ENCODE measurements at places on chromosomes 3 and 15.

- DNase-seq, result no peak
Observed at GRCh38 chr3:17401912-17402311, 340.5 kb downstream of the TBC1D5 start.

DNA sequence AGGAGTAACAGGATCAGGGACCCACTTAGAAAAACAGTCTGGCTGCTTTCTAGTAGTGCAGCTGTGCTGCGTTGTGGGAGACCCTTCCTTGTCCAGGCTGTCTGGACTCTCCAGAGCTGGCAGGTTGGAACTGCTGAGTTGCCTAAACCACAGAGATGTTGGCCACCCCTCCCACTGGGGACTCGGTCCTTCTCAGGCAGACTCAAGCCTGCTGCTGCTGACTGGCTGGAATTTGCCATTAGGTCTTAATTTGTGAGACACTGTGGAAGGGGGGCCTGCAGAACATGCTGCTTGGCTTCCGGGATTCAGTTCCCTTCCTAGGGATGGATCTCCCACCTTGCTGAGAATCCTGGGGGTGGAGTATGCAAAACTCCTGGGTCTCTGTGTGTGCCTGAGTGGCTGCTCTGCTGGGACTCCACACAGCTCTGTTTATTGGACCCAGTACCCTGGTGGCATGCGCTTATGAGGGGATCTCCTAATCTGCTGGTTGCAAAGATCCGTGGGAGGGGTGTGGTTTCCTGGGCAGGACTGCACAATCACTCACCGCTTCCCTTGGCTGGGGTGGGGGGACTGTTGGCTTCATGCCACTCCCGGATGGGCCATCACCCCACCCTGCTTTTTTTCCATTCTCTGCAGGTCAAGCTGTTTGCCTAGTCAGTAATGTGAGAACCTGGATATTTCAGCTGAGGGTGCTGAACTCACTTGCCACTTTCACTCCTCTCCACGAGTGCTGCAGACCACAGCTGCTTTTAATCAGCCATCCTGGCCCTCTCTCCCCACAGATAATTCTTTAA, 150.5 kb downstream of the CFAP20DC start:
- no peak for DNase-seq

DNA sequence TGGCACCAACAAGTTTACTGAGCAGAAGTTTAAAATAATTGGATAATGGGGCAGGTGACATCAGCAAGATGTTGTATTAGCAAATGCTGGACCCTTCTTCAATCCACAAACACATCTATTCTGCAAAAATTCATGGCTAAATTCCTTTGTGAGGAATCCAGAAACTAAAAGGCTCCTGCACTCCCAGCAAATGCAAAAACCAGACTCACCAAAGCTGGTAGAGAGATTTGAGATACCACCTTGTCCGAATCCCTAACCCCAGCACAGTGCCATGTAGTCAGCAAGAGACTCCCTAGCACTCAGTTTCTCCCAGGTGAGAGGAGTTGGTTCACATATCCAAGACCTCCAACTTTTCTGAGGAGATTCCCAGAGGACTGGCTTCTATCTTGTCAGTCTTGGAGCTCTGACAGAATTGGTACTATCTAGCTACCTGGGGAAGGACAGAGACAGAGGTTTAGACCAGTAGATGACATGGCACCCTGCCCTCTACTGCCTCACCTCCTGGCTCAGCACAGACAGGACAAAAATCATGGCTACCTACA, 21.8 kb downstream of the GREM1 start:
- DNase-seq, result no peak

- DNase-seq, result no peak
Observed at GRCh38 chr3:72345237-72345878, 502.9 kb downstream of the SHQ1 start.

GRCh38 chr3:3729261-3729660, 70.0 kb upstream of the LRRN1 start:
- DNase-seq, result no peak

DNA sequence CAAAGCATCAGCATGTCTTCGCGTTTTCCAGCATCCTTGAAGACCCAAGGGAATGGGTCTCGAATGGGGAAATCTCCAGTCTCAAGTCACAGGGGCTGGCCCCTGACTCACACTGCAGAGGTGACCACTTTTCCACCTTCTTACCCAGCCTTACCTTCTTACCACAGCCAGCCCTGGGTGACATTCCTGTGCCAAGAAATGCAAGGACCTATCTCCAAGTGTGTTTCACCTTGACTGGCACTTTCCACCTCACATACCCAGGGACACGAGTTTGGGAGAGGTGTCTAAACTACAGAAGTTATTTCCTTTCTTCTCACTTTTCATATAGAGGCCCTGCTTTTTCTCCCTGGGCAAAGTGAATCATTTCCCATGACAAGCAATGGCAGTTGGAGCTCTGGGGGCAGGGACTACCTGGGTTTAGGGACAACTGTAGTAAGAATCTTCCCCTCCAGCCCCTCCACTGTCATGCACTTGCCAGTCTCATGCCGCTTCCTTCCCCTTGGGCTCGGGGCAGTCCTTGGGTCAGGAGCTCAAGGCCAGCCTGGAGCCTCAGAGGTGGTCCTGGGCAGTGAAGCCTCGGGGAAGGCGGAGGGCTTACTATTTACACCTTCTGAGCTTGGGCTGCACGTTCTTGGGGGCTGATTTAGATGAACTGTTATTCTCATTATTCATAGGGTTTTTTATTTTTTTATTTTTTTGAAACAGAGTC, 16.8 kb downstream of the PAQR5 start:
- DNase-seq, result no peak

GRCh38 chr15:89628301-89628700, 27.0 kb downstream of the KIF7 start:
- DNase-seq, result no peak

- DNase-seq, result no peak
Observed at GRCh38 chr3:157606852-157607197, 103.6 kb upstream of the VEPH1 start.

DNA sequence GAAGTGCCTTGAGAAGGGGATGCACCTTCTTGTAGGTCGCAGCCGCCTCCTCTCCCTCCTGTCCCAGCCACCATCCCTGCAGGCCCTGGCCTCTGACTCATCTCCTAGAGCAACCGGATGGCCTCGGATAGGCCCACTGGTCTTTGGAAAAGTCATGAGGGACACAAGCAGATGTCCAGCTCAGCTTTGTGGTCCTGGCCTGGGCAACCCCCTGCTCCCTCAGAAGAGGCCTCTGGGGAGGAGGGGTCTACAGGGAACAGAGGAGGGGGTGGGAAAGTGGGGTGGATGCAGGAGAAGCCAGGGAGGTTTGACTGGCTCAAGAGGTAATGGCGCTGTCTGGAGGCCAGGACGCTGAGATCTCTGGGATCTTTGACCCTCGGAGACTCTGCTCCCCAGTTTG, 259.2 kb upstream of the TLE3 start:
- no peak for DNase-seq

GRCh38 chr15:36156879-36157427, 422.5 kb upstream of the CDIN1 start:
- DNase-seq, result no peak
